ENCODE measurements at places on chromosomes 5 and 9.

GRCh38 chr9:94812343-94812742 lies 85.8 kb downstream of the AOPEP start:
- DNase-seq, result no peak

GRCh38 chr5:63081402-63081801 lies 502.8 kb downstream of the LRRC70 start:
- DNase-seq, result no peak

GRCh38 chr5:169270827-169271226 lies 30.1 kb downstream of the SLIT3 start:
- DNase-seq, result no peak

DNA sequence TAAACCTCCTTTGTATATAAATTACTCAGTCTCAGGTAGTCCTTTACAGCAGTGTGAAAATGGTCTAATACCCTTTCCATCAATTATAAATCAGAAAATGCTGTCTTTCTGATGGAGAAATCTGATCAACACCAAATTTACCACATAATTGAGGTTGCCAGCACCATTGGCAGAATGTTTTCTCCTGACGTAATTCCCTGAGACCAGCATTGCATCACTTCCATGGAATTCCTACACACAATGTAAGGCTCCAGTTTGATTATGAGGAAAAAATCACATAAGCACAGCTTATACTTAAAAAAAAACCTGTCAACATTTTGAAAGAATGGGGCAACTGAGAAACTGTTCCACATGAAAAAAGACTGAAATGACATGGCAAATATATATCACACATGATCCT lies 618.7 kb upstream of the CDH6 start:
- DNase-seq, result no peak
